ENCODE measurements at places on chromosomes 7 and 10.

- no peak for DNase-seq
Observed at GRCh38 chr7:28988091-28988490, 30.0 kb upstream of the TRIL start.

DNA sequence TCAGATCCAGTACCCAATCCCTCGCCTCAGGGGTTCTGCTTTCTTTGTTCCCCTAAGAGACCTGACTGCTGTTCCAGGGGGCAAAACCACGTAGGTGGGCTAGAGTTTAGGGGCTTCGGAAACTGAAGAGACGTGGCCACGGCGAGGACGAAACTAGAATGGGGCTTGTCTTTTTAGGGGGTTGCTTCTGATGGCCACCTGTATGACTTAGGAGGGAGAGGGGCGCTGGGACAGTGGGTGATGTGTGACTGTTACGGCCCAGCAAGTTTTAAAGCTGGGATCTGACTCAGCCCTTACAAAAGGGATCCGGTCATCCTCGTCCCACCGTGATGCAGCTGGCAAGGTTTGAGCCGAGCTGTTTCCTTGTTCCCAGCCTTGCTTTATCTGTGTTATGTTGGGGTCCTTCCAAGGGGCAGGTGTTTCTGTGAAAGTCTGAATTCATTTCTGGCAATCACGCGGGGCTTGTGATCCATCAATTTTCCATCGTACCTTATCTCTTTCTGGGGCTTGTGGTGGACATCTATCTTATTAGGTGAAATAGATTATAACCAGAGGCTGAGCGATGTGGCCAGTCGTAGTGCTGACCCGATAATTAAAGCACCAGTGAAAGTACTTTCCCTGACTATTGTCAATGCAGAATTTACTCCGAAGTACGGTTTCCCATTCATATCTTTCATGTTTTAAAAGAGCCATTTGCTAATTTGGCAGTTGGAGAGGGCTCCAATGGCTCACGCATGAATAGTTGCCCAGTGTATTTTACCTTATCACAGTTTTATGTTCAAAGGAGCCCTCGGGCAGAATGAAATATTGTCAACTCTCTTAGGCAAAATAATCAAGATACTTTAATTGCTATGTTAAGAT lies 830 bp downstream of the MET start:
- DNase-seq: no peak

GRCh38 chr7:16648551-16648950 lies 2.6 kb downstream of the BZW2 start:
- DNase-seq: no peak

- no peak for DNase-seq
Observed at GRCh38 chr7:333393-333764, 43.4 kb downstream of the FOXL3 start.

GRCh38 chr7:138903186-138903820 lies 77.9 kb downstream of the KIAA1549 start:
- DNase-seq: no peak

DNA sequence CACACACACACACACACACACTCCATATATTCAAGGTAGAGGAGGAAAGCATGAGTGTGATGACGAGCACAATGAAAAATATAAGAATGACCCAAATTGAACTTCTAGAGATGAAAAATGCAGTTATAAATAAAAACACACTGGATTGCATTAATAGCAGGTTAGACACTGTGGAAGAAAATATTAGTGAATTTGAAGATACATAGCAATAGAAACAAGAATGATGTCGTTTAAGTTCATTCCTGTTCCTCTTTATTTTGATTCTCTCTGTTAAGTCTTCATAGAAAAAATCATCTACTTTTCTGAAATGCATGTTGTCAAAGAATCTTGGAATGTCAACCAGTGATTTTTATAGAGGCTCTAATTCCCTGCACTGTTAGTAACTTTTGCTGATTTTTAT lies 78.4 kb downstream of the BTAF1 start:
- no peak for DNase-seq

DNA sequence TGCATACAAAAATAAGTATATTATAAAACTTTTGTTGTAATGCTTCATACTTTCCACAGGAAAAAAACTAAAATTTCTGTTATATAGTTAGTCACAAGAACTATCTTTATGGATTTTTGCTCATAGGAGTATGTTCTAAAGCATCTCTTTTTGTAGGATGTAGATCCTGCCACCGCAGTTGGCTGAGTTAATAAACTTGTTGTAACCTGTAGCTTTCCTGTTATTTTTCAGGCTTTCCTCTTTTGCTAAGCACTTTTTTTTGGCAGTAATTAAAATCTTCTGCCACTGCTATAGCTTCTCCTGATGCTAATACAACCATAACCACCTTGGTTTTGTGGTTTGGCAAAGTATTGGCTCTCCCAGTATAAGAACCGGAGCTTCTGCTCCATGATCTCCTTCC lies 60.3 kb downstream of the WNT2 start:
- DNase-seq: no peak

- DNase-seq: no peak
Observed at GRCh38 chr7:22476824-22477223, 23.2 kb downstream of the STEAP1B start.

- peak; percentile 16 for DNase-seq
Observed at GRCh38 chr7:15720849-15721471, 34.5 kb upstream of the MEOX2 start.

DNA sequence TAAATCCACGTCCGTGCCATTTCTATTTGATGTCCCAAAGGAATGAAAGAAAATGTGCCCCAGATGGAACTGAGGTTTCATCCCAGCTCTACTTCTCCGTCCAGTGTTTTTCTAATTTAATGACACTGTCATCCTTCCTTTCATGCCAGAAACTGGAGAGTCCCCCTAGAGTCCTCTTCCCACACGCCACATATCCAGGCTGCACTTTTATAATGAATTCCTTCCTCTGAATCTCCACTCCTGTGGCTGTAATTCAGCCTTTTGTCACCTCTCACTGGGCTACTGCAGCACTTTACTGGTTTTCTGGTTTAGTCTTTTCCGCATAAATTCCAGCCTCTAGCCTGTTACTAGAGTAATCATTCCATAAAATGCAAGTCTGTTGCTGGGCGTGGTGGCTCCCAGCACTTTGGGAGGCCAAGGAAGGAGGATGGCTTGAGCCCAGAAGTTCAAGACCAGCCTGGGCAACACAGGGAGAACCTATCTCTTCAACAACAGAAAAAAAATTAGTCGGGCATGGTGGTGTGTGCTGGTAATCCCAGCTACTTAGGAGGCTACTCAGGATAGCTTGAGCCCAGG lies 142.6 kb upstream of the RHEB start:
- DNase-seq: no peak

DNA sequence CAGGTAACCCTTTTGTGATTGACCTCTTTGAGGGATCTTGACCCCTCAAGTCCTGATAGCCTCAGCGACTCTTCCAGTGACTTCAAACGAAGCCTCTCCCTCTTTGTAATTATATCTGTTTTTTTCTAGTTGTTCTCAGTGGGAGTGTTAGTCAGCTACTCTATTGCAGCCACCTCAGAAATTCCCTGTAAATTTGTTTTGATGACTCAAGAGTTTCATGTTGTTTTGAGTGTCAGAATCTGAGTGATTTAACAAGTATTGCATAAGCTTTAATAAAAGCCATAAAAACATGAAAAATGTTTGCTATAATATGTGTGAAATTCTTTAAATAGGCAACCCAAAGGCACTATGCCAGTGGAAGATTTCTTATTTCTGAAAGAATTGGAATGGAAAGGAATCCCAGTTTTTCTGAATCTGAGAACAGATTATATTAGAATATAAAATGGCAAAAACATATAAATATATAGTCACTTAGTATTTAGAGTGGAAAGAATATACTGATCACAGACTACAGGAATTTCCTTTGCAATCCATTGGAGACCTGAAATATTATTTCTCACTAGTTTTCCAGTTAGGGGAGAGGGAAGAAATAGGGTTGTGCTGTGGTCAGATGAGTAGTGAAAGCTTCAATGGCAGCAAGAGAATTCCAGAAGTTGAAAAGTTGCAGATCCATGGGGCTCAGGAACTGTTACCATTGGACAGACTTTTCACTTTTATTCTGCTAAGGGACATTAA lies 94.4 kb upstream of the SEMA3C start:
- no peak for DNase-seq

- no peak for DNase-seq
Observed at GRCh38 chr10:122725768-122726167, 26.1 kb upstream of the C10orf120 start.

DNA sequence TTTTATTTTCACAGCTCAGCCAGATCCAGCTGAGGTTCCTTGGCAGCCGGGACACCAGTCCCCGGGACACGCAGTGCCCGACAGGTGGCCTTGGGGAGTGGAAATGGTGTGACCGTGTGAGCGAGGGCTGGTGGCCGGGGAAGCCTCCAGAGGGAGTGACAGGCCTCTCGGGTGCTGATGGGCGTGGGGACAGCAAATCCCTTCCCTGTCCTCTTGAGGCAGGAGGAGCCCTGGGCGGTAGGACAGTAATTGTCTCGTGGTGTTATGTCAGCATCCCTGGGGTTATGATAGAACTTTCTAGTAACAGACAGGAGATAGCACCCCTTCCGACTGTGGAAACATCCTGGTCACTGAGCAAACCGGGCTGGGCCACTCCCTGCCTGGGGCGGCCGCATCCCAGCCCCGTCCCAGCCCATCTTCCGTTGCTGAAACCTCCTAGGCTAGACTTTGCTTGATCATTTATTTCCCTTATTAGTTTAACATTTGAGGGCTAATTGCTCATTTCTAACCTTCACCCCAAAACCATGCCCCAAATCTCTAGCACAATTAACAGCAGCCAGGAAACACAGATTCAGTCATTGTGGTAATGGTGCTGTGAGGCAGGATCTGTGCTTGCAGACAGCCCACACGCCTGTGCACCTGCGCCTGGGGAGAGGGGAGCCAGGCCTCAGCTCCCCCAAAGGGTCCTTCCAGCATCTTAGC lies 63.3 kb downstream of the ELFN1 start:
- no peak for DNase-seq

DNA sequence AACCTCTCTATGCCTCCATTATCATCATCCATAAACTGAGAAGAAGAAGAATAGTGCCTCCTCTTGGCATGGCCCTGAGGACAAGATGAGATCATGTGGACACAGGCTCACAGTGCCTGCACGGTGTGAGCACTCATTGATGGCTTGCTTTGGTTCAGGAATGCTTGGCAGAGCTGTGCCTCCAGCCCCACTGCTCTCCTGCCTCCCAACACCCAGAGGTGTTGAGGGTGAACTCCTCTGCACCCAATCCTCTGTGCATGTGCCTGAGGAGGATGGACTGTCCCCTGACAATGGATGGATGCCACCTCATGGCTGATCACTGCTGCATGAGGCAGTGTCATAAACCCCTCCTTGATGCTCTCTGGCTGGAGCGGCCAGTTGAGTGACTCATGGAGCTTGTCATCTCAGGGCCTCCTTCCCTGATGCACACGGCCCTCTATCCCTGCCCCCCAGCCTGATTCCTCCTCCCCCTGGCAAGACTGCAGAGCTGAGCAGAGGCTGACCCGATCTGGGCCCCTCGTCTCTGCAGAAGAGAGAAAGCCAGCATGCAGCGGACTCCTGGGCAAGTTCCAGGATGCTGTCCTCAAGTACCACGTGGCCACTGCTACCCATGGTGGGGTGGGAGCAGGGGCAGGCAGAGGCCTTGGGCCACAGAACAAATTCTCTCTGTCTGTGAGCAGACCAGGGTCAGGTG lies 136.3 kb downstream of the KCNMA1 start:
- no peak for DNase-seq

- DNase-seq: no peak
Observed at GRCh38 chr7:20954711-20955619, 168.3 kb upstream of the SP8 start.

DNA sequence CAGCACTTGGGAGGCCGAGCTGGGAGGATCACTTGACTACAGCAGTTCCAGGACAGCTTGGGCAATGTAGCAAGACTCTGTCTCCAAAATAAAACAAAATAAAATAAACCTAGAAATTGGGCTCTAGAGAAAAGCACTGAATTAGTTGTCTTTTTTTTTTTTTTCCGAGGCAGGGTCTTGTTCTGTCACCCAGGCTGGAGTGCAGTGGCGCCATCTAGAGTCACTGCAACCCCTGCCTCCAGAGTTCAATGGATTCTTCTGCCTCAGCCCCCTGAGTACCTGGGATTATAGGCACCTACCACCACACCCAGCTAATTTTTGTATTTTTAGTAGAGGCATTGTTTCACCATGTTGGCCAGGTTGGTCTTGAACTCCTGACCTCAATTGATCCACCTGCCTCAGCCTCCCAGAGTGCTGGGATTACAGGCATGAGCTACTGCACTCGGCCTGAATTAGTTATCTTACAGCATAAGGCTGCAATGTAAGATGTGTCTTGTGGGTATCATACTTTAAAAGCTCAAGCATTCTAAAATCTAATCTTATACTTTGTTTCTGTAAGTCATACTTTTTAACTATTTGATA lies 12.8 kb downstream of the MEIG1 start:
- DNase-seq: no peak

GRCh38 chr10:79312601-79313187 lies 34.6 kb upstream of the PPIF start:
- DNase-seq: no peak

DNA sequence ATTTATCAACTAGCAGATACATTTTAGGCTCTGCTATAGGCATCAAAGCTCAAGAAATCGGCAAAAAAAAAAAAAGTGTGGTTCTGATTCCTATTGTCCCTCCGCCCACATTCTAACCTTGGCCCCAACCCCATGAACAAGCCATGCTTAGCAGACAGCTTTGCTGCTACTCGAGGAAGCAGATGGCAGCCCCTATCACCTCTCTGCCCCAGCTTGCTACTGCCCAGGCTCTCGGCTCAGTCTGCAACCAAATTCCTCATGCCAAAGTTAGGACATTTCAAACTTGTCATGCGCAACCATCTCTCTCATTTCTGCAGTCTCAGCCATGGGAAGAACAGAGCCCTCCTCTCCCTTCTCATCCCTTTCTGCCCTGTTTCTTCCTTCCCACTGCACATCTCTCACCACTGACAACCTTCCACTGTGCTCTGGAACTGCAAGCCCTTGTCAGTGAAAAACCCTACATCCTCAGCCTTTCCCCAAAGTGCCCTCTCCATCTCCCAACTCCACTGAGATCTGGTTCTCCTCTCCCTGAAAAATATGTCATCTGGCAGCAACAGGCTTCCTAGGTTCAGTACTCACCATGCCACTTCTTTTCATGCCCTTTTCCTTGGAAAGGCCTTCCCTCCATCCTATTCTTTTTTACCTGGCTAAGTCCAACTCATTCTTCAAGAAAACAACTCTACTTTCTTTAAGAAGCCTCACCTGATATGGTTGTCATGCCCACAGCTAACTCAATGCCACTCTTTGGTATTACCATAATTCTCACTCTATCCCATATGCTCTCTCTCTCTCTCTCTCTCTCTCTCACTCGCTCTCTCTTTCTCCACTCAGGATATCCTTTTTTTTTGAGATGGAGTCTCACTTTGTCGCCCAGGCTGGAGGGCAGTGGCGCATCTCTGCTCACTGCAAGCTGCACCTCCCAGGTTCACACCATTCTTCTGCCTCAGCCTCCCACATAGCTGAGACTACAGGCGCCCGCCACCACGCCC lies 60.1 kb upstream of the FHIP2A start:
- DNase-seq: no peak

- no peak for DNase-seq
Observed at GRCh38 chr10:126935263-126935946, 30.2 kb downstream of the DOCK1 start.

GRCh38 chr10:20457649-20458048 lies 439.5 kb downstream of the NEBL start:
- DNase-seq: no peak

- no peak for DNase-seq
Observed at GRCh38 chr10:124977648-124978375, 35.9 kb downstream of the ZRANB1 start.

- no peak for DNase-seq
Observed at GRCh38 chr7:126656165-126656564, 596.6 kb downstream of the GRM8 start.

Measured in D341Med (cell line).